Thymus (tissue), 14 donors: ENCODE measurements at places on chromosomes 12 and 14.

GRCh38 chr12:26826437-26826836 lies 6.6 kb downstream of the ITPR2 start:
- DNase-seq: no peak

- no peak for DNase-seq
These were observed 167.6 kb downstream of the RBM19 start for GRCh38 chr12:113798552-113798951.

GRCh38 chr12:94849411-94849976 lies 154.0 kb downstream of the NDUFA12 start:
- no peak for DNase-seq

GRCh38 chr12:5417500-5417899 lies 14.4 kb upstream of the NTF3 start:
- no peak for DNase-seq

GRCh38 chr14:23130871-23131270 lies 11.8 kb upstream of the CEBPE start:
- DNase-seq: no peak

GRCh38 chr12:56258820-56259183 lies 618 bp upstream of the ANKRD52 start:
- no peak for DNase-seq

DNA sequence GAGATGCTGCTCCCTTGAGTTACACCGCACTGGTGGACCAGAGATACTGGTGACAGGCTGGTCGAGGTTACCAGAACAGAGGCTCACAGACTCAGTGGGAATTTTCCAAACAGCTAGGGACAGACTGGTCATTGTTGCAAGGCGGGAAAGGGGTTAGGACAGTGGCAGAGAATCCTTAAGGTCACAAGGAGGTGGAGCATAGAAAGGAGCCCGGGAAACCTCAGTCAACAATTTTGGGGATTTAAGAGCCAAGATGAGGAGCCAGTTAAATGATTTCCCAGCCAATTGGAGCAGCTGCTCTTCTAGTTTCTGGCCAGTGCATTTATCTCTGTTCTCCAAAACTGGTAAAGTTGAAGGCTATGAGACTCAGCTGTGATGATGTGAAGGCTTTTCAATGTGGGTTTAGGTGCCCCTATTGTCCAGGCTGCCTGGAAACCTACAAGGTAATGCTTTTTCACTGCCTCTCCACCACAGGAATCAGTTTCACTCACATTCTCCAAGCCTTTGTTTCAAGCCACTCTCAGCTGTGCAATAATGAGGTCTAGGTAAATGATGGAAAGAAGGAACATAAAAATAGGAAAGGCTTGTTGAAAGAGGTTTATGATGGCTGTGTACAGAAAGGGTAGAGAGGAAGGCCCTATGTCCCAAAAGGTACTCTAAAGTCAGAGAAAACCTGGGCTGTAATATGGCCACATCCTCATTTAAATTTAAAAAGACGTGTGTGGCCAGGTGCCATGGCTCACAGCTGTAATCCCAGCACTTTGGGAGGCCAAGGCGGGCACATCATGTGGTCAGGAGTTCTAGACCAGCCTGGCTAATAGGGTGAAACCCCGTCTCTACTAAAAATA lies 7.0 kb upstream of the TNS2 start:
- DNase-seq: no peak

DNA sequence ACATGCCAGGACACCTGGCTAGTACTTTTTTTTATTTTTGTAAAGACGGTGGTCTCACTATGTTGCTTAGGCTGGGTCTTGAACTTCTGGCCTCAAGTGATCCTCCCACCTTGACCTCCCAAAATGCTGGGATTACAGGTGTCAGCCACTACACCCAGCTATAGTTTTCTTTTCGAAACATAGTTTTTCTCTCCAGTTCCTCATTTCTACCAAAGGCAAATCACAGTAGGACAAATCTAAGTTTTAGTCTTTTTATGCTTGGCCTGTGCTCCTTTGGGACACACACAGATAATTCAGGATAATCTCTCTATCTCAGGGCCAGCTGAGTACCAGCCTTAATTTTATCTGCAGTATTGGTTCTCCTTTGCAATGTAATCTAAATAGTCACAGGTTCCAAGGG lies 100.7 kb downstream of the KCNMB4 start:
- no peak for DNase-seq
